Psoas muscle (tissue), 8 donors: ENCODE measurements at places on chromosomes 3 and 15. TPM values are rescaled to one million over a fixed set of nuclear protein-coding genes. Genes with fewer than 3 reads are reported as not detected.

- no peaks in the 10 kb centered on the region for H3K27me3 ChIP-seq
- no peak for DNase-seq
- no peaks in the 10 kb centered on the region for H3K4me1 ChIP-seq
- no peaks in the 10 kb centered on the region for H3K36me3 ChIP-seq
- no peak overlapping the region for H3K4me3 ChIP-seq
- no peak overlapping the region for H3K27ac ChIP-seq
Observed at GRCh38 chr3:187804745-187805121, 59.5 kb upstream of the BCL6 start.

DNA sequence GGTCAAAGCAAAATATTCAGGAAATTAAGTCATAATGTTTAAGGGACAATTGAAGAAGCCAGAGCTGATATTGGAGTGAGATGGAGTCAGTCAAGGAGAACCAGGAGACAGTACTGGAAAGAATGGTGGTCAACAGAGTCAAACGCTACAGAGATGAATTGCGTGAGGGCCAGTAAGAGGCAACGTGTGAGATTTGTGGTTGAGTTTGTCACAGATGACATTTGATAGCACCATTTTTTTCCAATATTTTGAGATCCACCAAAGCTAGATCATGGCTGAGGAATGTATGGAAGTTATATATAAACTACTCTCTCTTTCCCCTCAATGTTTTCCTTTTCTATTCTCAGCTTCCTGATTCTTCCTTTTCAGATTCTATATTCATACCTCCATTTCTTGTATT, 375.1 kb upstream of the ROBO2 start:
- H3K27me3 ChIP-seq: no peaks in the 10 kb centered on the region
- no peak overlapping the region for H3K4me3 ChIP-seq
- no peaks in the 10 kb centered on the region for H3K4me1 ChIP-seq
- H3K36me3 ChIP-seq: no peaks in the 10 kb centered on the region
- H3K27ac ChIP-seq: no peak overlapping the region

DNA sequence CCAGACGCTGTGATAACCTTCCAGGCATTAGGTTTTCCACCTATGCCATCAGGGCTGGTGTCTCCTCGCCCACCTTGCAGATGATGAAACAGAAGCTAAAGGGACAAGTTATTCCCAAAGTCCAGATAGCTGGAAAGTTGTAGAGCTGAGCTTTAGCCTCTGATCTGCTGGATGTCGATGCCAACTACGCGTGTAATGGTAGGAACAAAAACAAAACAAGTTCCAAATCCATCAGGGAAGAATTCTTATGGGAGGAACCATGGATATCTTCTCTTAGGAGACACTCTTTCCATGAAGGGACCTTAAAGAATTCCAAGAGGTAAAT, 28.1 kb upstream of the RHO start:
- H3K36me3 ChIP-seq: no peaks in the 10 kb centered on the region
- no peak overlapping the region for H3K4me3 ChIP-seq
- DNase-seq: no peak
- H3K27ac ChIP-seq: peak overlapping the region; percentile 36

GRCh38 chr3:136979684-136980083, 21.9 kb downstream of the IL20RB start:
- H3K36me3 ChIP-seq: no peaks in the 10 kb centered on the region
- no peak overlapping the region for H3K4me3 ChIP-seq
- no peak for DNase-seq
- H3K4me1 ChIP-seq: no peaks in the 10 kb centered on the region
- H3K27ac ChIP-seq: no peak overlapping the region
- H3K27me3 ChIP-seq: no peaks in the 10 kb centered on the region

GRCh38 chr3:51860703-51861665, at the start of gene IQCF2:
Gene IQCF2, plus strand, starts transcription at chr3:51861615. Its CDS starts 52 bp downstream, at chr3:51861667.
- H3K4me3 ChIP-seq: no peak within 1 kb of the TSS
- H3K27ac ChIP-seq: no peak within 1 kb of the TSS

DNA sequence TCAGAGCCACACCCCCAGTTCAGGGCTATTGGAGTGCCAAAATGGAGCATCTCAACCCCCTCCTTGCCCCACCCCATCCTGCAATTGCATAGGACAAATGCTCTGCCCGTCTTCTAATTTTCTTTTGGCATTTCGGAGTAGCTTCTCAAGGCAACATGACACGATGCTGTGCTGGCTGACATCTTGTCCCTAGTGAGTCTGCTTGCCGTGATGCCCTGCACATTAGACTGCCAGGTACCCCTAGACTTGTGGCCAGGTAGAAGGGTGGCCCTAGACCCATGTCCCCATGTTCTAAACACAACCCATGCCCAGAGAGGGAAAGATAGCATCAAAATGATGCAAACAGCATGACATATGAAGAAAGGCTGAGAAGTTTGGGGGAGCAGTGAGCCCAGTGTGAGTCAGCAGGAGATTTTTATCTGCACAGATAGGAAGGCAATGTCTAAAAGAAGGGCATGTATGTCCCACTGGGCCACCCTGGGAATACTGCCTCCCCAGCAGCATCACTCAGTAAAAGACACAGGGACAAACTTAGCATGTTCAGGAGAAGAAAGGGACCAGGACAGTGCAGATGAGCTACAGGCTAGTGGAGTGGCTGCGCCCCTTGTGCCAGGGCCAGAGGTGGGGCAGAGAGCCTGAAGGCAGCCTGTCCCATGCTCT, 36.8 kb downstream of the CA12 start:
- H3K36me3 ChIP-seq: no peaks in the 10 kb centered on the region
- no peak overlapping the region for H3K27ac ChIP-seq
- H3K27me3 ChIP-seq: no peaks in the 10 kb centered on the region
- no peak for DNase-seq

DNA sequence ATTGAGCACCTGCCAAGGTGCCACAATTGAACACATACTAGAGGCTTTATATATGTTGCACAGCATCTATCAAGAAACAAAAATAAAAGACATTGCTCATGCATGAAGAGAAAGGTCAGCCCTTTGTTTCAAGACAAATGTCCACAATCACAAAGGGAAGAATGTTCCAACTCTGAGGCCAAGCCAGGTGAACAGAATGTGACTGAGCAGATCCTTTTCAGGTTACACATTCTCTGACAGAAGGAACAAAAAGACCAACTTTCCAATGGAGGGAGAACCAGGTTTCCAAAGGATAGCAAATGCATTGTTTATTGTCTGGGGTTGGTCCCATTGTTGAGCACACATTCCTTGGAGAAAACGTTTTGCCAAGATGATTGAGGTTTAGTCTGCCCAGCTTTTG, 50.2 kb upstream of the FAM174B start:
- H3K27me3 ChIP-seq: no peaks in the 10 kb centered on the region
- no peak overlapping the region for H3K4me3 ChIP-seq
- DNase-seq: no peak
- no peaks in the 10 kb centered on the region for H3K36me3 ChIP-seq
- no peak overlapping the region for H3K27ac ChIP-seq
- no peaks in the 10 kb centered on the region for H3K4me1 ChIP-seq

DNA sequence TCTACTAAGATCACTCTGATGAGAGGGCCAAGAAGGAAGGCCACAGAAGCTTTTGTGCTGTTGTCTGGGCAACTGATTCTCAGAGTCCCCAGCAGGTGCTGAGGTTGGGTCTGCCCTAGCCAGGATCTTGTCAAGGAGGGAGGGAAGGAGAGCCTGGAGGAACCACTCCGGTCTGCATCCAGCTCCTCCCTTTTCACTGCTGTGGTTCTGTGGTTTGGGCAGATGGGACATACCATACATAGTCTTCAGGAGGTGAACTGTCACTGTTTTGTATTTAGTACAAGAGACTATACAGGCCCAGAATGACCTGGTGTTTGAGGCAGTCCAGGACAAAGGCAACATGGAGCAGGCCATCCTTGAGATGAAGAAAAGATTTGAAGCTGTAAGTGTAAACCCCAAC, 21.9 kb downstream of the C3orf62 start:
- H3K4me1 ChIP-seq: no peaks in the 10 kb centered on the region
- no peaks in the 10 kb centered on the region for H3K27me3 ChIP-seq
- DNase-seq: no peak
- no peak overlapping the region for H3K4me3 ChIP-seq
- H3K36me3 ChIP-seq: no peaks in the 10 kb centered on the region

GRCh38 chr3:127363171-127363570, 75.3 kb upstream of the PRR20G start:
- DNase-seq: no peak
- no peaks in the 10 kb centered on the region for H3K27me3 ChIP-seq
- no peaks in the 10 kb centered on the region for H3K36me3 ChIP-seq
- H3K4me1 ChIP-seq: no peaks in the 10 kb centered on the region
- H3K27ac ChIP-seq: no peak overlapping the region

DNA sequence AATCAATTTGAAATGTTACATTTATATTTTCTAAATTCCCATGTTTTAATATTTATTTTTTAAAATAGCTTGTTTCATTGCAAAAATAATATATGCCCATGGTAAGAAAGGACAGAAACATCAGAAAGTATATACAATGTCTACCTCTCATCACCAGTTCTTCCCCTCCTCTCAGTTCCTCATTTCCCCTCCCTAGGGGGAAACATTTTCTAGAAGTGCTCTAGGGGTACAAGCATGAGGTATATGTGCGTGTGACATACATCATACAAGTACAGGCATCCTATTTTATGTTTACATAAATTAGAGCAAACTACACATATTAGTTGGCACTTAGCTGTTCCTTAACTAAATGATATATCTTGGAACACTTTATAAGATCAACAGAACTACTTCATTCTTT, 189.3 kb upstream of the VEPH1 start:
- DNase-seq: no peak
- H3K27ac ChIP-seq: no peak overlapping the region
- H3K36me3 ChIP-seq: no peaks in the 10 kb centered on the region
- no peaks in the 10 kb centered on the region for H3K27me3 ChIP-seq
- no peaks in the 10 kb centered on the region for H3K4me1 ChIP-seq

- H3K27ac ChIP-seq: no peak overlapping the region
- DNase-seq: no peak
- H3K36me3 ChIP-seq: no peaks in the 10 kb centered on the region
- no peaks in the 10 kb centered on the region for H3K4me1 ChIP-seq
- H3K27me3 ChIP-seq: no peaks in the 10 kb centered on the region
- no peak overlapping the region for H3K4me3 ChIP-seq
Observed at GRCh38 chr3:78267235-78267634, 1227.3 kb downstream of the ROBO2 start.

DNA sequence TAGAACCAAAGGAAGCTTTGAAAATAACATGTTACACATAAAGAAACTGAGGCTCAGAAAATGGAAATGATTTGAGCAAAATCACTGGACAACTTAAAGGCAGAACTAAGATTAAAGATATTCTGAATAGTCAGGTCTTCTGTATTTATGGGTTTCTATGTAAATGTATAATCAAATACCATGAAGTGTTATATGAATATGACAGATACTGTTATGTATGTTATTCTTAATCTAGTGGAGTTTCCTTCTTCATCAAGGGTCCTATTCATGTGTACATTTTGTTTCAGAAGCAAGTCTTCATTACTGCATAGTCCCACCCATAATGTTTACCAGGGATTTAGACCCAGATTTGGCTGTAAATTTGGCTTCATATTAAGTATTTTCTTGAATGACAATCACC, 470.9 kb upstream of the TPRG1 start:
- H3K27ac ChIP-seq: no peak overlapping the region
- H3K36me3 ChIP-seq: no peaks in the 10 kb centered on the region
- DNase-seq: no peak
- no peak overlapping the region for H3K4me3 ChIP-seq
- H3K4me1 ChIP-seq: peaks cover 4% of the 10 kb centered on the region

- no peak for DNase-seq
- no peaks in the 10 kb centered on the region for H3K27me3 ChIP-seq
- H3K4me3 ChIP-seq: no peak overlapping the region
- no peak overlapping the region for H3K27ac ChIP-seq
- H3K4me1 ChIP-seq: no peaks in the 10 kb centered on the region
Observed at GRCh38 chr15:86021281-86022264, 58.1 kb upstream of the AGBL1 start.

DNA sequence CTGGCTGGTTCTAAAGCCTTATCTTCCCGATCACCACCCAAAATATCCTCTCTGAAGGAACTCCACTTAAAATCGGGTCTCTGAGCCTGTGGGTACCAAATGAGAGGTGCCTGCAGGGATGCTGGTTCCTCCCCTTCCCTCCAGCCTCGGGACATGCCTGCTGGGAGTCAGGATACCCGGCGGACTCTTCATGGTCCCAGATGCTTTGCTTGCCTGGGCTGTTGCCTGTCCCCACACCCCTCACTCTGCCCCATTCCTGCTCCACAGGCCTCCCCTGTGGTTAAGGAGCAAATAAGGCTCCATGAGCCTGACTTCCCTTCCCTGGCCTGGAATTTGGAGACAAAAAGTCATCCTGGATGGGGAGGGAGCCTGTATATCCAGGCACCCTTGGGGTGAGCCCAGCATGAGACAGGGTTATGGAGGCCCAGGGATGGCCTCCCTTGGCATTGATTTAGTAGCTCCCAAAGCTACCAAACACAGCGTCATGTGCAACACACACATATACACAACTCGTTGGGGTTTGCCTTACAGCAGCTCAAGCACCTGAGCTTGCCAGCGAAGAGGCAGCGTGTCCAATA, 12.3 kb upstream of the CORO2B start:
- no peak overlapping the region for H3K4me3 ChIP-seq
- peaks cover 7% of the 10 kb centered on the region for H3K27me3 ChIP-seq
- H3K27ac ChIP-seq: no peak overlapping the region
- H3K36me3 ChIP-seq: no peaks in the 10 kb centered on the region

GRCh38 chr3:127425505-127426443, 137.9 kb upstream of the PRR20G start:
- no peak overlapping the region for H3K4me3 ChIP-seq
- no peaks in the 10 kb centered on the region for H3K4me1 ChIP-seq
- H3K27ac ChIP-seq: no peak overlapping the region
- DNase-seq: no peak

- peaks cover 9% of the 10 kb centered on the region for H3K4me1 ChIP-seq
- H3K4me3 ChIP-seq: no peak overlapping the region
- no peak overlapping the region for H3K27ac ChIP-seq
Observed at GRCh38 chr3:52149021-52149420, 5.2 kb downstream of the POC1A start.

- no peak overlapping the region for H3K27ac ChIP-seq
- no peak overlapping the region for H3K4me3 ChIP-seq
- no peak for DNase-seq
- no peaks in the 10 kb centered on the region for H3K27me3 ChIP-seq
- no peaks in the 10 kb centered on the region for H3K36me3 ChIP-seq
Observed at GRCh38 chr3:80806673-80807072, 954.8 kb downstream of the GBE1 start.

GRCh38 chr15:60803059-60803458, 324.1 kb upstream of the ICE2 start:
- no peak overlapping the region for H3K4me3 ChIP-seq
- DNase-seq: no peak
- peaks cover 26% of the 10 kb centered on the region for H3K4me1 ChIP-seq
- H3K27me3 ChIP-seq: no peaks in the 10 kb centered on the region
- H3K36me3 ChIP-seq: no peaks in the 10 kb centered on the region

Gene ABCC5
- 24.5 TPM for polyA plus RNA-seq

Gene RGMA
- 129 TPM for polyA plus RNA-seq

Gene ACKR4
- polyA plus RNA-seq: 0.17 TPM

Gene ACTC1
- polyA plus RNA-seq: 33.5 TPM

Gene ISG20
- 1.1 TPM for polyA plus RNA-seq

Gene FAM81A
- polyA plus RNA-seq: 1.4 TPM

Gene USP8
- polyA plus RNA-seq: 40.5 TPM

Gene SNX22
- 0.23 TPM for polyA plus RNA-seq

Gene SAMD7
- polyA plus RNA-seq: not detected

Gene RPL4
- polyA plus RNA-seq: 3,153 TPM

Gene CYP11A1
- polyA plus RNA-seq: 0.24 TPM

Gene SATB1
- polyA plus RNA-seq: 6.4 TPM
